AG09309 (cell line): ENCODE measurements at places on chromosomes 16 and 17.
A peak's percentile ranks its signal among the peaks of the same experiment; 100 is the strongest.

- no peak for DNase-seq
Observed at GRCh38 chr16:21218153-21218552, 6.8 kb upstream of the ZP2 start.

- DNase-seq = no peak
Observed at GRCh38 chr17:75843577-75844529, at the start of gene UNC13D. UNC13D (minus strand) TSS chr17:75844404; CDS start chr17:75844337, 67 bp downstream.

DNA sequence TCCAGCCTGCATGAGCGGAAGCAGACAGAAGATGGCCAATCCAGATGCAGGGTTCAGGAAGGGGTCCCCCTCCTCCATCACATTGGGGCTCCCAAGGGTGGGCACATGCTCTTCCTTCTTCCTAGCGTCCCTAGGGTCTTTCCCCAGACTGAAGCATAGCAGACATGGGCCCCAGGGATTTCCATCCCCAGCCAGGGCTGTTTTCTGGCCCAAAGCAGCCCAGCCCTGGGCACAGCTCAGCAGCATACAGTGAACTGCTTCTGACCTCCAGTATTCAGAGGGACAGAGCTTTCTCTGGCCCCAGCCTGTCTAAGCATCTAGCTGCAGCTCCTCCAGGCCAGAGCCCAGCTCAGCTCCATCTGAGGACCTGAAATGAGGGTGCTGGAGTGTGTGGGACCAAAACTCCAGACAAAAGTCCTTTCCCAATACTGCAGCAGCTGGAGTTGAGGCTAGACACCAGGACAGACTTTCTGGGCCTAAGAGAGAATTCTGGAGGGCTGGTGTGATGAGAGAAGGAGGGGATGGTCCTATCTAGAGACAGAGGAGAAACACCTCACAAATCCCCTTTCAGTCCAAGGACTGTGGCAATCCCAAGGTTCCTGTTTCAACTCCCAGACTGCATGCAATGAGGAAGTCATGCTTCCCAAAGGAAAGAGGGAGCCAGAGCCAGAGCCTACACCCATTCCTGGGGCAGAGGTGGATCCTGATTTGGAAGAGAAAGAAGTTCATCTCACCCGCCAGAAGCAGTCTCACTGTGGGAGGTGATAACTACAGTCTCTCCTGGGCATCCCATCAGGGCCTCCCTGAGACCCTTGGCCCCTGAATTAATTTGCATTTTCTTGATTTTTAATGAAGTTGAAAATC is 4.5 kb upstream of the FOXN1 start:
- DNase-seq = no peak

DNA sequence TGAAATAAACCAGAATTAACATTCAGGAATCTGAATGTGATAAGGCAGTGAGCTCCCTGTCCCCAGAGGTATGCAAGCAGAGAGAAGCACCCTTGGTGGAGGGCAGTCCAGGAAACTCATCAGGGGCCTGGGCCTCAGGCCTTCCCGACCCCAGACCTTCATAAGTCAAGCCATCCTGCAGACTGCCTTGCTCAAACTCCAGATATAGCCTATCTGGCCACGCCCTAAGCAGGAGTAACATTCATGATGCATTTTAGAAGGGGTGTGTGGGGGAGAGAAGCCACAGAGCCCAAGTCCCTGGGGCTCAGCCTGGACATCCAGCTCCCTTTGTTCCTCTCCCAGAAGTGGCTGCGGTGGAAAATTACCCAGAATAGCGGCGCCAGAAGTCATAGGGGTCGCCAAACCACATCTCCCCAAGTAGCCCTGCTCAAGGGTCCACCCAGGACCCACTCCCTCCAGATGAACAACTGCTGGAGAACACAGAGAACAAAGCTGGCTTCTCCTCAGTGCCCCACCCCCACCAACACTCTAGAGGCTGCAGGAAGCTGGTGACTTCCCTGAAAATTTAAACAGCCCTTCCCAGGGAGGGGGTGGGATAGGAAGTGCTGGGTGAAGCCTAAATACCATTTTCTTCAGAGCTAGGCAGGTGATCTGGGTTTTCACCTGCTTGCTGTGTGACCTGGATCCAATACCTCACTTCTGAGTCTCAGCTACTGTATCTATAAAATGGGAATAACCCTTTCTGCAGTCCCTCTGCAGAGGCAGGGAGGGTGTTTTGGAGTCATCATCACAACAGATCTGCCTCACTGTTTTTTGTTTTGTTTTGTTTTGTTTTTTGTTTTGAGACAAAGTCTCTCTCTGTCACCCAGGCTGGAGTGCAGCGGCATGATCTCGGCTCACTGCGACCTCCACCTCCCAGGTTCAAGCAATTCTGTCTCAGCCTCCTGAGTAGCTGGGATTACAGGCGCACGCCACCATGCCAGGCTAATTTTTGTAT is 1.5 kb upstream of the SREBF1 start:
- no peak for DNase-seq

DNA sequence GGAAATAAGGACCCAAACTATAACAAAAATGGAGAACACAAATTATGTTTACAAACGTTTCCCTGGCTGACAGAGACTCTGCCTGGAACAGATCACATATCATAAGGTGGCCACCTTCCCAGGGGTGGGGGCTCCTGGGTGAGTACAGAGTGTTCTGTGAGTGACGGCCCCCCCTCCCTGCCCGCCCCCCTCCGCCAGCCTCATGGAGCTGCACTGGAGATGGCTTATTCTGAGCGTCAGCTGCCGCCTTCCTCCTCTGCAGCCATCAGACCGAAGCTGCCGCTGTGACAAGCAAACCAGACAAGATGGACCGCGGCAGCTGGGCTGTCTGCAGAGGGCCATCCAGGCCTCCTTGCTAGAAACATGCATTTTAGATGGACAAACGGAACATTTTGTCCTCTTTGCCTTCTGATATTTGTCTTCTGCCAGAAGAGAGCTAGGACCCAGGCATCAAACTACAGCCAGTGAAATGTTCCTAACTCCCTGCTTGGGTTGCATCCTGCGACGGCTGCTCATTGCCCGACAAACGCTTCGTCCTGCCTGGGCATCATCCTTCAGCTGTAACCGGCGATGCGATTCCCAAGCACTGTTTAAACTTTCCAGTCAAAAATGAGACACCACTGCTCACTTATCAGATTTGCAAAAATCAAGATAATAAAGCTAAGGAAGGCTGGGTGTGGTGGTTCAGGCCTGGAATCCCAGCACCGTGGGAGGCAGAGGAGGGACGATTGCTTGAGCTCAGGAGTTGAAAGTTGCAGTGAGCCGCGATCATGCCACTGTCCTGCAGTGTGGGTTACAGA is 15.3 kb upstream of the RPTOR start:
- DNase-seq = no peak

DNA sequence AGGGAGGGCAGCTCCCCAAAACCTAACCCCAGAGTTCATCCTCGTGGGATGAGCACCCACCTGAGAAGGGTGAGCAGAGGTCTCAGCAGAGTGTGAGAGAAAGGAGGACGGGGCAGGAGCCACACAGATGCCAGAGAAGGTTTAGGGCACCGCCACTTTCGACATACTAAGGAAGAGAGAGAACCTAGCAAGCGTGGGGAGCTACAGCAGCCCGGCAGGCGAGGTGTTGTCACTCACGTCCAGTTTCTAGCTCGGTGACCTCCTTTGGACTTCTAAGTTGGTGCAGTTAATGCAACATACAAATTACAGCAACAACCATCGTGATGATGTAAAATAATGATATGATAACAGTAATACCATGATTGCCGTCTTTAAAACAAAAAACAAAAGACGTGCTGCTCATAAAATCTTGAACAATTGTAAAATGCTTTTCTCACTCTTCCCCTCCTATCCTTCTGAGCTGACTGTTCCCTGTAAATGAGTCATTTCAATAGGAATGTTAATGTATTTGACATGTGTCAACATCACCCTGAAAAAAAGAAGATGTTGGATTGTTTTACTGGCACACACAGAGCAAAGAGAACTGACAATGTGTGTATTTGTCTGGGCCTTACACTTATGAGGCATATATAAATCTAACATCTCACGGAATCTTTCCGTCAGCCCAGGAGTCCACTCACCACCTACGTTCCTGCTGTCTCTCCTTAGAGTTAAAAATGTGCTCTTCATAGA is 158.2 kb upstream of the MAF start:
- no peak for DNase-seq

GRCh38 chr17:75511610-75512575 is 3.4 kb downstream of the CASKIN2 start:
- no peak for DNase-seq

DNA sequence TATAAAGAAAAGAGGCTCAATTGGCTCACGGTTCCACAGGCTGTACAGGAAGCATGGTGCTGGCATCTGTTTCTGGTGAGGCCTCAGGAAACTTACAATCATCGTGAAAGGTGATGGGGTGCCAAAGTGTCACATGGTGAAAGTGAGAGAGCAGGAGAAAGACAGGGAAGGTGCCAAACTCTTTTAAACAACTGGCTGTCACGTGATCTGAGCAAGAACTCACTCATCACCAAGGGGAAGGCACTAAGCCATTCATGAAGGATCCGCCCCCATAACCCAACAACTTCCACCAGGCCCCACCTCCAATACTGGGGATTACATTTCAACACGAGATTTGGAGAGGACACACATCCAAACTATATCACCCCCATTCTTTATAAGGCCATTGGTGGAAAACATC is 28.4 kb upstream of the HS3ST2 start:
- no peak for DNase-seq

GRCh38 chr17:5526821-5527598 is 40.6 kb downstream of the MIS12 start:
- peak; percentile 87 for DNase-seq

DNA sequence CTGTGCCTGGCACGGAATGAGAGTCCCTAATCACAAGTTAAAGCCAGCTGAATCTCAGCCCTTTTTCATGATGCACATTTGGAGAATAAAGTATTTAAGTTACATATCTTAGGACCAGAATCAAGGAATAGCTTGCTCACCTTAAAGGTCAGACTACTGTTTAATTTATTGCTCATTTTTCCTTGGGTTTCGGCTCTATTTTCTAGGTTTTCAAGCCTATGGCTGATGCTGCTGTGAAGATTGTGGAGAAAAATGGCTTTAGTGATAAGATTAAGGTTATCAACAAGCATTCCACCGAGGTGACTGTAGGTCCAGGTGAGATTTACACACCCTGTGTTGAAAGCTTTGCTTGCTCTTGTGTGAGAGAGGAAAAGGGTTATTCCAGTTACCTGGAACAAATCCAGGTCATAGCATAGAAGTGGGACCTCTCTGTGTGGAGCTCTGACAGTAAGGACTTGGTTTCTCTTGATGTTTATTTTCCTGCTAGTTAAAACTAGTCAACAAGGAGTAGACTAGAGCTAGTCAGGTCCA is 18.1 kb downstream of the PRMT7 start:
- no peak for DNase-seq

GRCh38 chr17:29645515-29646051 is 22.9 kb upstream of the CORO6 start:
- peak; percentile 64 for DNase-seq

DNA sequence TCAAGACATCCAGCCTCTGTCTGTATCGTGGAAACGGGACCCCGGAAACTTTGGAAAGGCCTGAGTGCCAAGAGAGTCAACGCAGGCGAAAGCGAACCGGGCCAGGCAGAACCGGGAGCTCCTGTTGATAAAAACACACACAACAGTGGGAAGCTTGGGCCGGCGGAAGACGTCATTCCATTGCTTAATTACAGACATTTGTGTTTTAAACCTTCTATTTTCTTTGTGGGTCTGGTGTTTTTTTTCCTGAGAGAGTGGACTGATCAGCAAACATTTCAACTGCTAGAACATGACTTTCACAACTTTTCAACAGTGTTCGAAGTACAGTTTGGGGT is 878 bp upstream of the RNF157 start:
- DNase-seq = no peak

DNA sequence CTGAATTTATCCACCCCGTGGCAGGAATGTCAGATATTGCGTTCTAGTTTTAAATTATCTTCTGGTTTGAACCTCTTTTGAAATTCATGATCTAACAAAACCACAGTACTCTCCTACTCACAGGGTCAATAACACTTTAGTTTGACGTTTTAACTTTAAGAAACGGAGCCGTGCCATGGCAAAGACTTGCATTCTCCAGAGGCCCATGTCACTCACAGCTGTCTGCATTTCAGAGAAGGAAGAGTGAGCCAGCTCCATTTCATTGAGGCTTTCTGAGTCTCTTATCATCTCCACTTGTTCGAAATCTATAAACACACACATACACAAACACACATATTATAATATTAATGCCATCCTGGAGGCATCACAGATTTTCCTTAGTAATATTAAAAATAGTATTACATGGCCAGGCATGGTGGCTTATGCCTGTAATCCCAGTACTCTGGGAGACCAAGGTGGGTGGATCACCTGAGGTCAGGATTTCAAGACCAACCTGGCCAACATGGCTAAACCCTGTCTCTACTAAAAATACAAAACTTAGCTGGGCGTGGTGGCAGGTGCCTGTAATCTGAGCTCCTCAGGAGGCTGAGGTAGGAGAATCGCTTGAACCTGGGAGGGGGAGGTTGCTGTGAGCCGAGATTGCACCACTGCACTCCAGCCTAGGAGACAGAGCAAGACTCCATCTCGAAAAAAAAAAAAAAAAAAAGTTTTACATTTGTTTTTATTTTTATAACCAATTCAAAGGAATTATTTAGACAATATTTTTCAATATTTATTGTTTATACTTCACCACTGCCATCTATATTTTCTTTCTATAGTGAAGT is 35.6 kb downstream of the ABCA6 start:
- DNase-seq = no peak

DNA sequence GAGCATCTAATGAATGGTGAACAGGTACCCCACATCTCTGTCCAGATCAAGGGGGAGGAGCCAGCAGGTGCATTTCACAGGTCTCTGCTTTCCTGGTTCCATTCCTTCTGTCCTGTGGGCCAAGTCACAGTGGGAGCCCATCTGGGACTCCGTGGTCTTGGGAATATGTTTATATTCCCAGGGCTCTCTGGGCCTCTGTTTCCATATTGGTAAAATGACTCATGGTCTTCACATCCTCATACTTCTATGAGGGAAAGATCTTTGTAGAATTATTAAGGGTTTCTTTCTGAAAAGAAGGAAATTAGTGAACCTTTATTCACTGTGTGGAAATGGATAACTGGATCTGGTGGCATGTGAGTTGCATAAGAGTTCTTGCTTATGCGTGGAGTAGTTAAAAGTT is 6.2 kb downstream of the MYOCD start:
- DNase-seq = no peak

DNA sequence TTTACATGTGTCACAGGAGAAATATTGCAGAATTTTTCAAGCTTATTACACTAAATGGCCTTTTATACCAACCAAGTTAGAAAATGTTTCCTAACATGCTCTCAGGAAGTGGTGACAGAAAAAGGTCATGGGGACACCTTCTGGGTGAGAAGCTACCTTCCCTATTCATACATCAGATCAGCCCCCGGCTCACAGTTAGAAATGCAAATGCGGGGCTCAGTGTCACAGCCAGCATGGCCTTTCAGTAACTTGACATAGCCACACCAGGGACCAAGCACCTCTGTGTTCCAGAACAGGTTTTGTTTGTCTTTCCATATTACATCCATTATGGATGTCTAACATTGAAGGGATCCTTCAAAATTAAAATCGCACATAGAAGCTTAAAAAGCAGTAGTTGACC is 59.5 kb downstream of the CHD9NB start:
- no peak for DNase-seq

- no peak for DNase-seq
Observed at GRCh38 chr17:80559825-80560251, 15.2 kb downstream of the RPTOR start.
